CD8-positive, alpha-beta T cell (primary cell): ENCODE measurements at places on chromosomes 7 and 10.

DNA sequence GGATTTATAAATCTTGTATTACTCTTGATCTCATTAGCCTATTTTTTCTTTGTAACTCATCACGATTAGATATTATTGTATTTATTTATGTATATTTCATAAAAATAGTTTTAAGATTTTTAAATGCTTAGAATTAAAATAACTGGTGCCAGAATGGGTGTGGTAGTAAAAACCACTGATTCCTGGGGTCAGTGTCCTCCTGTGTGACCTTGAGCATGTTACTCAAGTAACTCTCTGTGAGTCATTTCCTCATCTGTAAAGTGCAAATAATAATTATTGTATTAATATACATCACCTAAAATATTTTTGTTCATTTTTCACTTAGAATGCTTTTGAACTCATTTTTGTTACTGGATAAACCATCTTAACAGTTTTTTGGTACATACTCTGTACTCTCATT lies 91.3 kb upstream of the TMEM229A start:
- no peak for DNase-seq

- DNase-seq, result peak; percentile 51
These were observed 73.7 kb downstream of the FOXL3 start for GRCh38 chr7:363626-364025.

DNA sequence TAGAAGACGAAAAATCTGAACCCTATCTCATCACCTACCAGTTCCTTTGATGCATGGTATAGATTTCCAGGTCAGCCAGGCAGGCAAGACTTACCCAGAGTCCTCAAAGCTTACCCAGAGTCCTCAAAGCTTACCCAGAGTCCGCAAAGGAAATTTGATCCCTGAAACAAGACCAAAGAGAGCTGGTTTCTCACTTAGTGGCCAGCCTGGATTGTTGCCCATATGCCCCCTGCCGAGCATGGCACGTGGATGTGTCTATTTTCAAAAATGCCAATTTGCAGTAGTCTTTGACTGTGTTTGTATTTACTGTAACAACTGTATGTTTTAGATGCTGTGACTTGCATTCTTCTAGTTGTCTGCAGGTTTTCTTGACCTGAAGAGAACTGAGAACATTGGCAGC lies 120.2 kb upstream of the STARD3NL start:
- no peak for DNase-seq

GRCh38 chr10:97185326-97186058 lies at the start of gene SLIT1:
Gene SLIT1, minus strand, starts transcription at chr10:97185959. Its CDS starts 285 bp downstream, at chr10:97185674.
- DNase-seq, result no peak

DNA sequence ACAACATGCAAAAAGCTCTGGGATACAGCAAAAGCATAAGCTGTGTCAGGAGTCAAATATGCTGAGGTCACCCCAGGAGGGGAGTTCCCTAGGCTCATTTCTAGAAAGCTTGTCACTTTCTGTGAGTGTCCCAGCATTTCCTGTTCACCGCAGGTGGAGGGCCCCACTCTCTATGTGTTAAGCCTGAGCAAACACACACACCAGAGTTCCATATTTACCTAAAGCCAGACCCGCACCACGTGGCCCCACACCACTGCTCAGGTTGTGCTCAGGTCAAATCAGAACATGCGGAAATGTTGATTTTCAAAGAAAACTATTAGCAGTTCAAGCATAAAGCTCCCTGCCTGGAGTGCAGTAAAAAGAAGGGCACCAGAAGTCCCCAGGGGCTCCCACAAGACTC lies 259.6 kb upstream of the PPP2R2D start:
- DNase-seq, result no peak

DNA sequence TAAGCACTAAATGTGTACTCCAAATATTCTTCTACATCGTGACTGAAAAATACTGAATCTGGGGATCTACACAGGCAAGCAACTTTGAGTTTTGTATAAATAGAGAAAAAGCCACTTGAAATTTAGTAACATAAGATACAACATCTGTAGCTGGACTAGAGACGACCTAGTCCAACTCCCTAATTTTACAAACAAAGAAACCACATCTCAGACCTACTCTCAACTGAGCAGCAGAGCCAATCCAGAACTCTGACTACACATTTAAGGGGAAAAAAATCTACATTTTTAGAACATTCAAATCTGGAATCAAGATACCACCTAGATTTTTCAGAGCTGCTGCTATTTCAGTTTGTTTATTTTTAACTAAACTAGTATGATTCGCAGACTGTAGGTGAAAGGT lies 88.9 kb downstream of the CABCOCO1 start:
- no peak for DNase-seq

- DNase-seq, result no peak
These were observed 105.6 kb upstream of the RNF32 start for GRCh38 chr7:156534925-156535324.

GRCh38 chr10:119689016-119689580 lies 36.8 kb upstream of the INPP5F start:
- DNase-seq, result no peak

GRCh38 chr7:32212321-32212720 lies 142.1 kb upstream of the PDE1C start:
- DNase-seq, result no peak

- no peak for DNase-seq
These were observed 66.1 kb downstream of the GNA12 start for GRCh38 chr7:2777898-2778535.
